ENCODE measurements at places on chromosomes 6 and 20.
A peak's percentile ranks its signal among the peaks of the same experiment; 100 is the strongest.

GRCh38 chr6:170383466-170384035 lies 77.0 kb downstream of the FAM120B start:
- no peak for DNase-seq

- DNase-seq: no peak
Measured at GRCh38 chr6:31004794-31005193, 5.5 kb upstream of the MUC22 start.

GRCh38 chr6:150910561-150910960 lies 45.1 kb downstream of the MTHFD1L start:
- DNase-seq: no peak

- DNase-seq: no peak
Measured at GRCh38 chr6:814378-815347, 121.7 kb upstream of the EXOC2 start.

DNA sequence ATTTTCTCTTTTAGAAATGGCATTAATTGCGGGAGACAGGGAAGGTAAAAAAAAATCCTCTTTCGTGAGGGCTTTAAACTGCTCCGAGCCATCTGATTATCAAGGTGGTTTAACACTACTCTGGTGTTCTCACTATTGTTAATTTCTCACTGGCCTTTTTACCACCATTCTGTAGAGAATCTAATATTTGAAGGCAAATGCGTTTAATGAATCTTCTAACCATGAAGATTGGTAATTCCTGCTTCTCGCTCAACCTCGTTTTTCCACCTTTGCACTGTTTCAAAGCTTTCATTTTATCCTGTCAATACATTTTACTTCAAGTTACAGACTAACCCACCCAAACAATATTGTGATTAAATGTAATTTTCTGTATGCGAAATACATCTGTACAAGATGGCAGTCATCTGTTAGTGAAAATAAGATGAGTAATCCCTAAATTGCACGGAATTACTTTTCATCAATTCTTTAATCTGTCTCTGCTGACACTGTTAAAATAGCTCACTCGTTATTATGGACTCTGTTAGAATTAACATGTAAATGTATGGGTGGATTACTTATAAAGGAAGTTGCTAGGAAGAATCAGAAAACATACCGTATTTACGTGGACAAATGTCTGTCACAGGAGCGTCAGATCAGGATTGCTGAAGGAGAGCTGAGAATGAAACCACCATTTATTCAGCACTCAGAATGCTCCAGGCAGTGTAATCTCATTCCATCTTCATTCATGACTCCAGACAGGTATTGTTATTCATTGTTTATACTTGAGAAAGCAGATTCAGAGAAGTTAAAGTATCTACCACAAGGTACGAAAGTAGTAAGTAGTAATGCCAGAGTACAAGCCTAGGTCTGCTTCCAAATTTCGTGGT lies 1.1 kb upstream of the LCA5 start:
- DNase-seq: no peak

GRCh38 chr20:1392443-1392692 lies 486 bp downstream of the FKBP1A start:
- DNase-seq: no peak

GRCh38 chr6:158086504-158087223 lies 81.4 kb downstream of the SERAC1 start:
- no peak for DNase-seq

GRCh38 chr20:1669304-1669703 lies 11.7 kb upstream of the SIRPG start:
- no peak for DNase-seq

DNA sequence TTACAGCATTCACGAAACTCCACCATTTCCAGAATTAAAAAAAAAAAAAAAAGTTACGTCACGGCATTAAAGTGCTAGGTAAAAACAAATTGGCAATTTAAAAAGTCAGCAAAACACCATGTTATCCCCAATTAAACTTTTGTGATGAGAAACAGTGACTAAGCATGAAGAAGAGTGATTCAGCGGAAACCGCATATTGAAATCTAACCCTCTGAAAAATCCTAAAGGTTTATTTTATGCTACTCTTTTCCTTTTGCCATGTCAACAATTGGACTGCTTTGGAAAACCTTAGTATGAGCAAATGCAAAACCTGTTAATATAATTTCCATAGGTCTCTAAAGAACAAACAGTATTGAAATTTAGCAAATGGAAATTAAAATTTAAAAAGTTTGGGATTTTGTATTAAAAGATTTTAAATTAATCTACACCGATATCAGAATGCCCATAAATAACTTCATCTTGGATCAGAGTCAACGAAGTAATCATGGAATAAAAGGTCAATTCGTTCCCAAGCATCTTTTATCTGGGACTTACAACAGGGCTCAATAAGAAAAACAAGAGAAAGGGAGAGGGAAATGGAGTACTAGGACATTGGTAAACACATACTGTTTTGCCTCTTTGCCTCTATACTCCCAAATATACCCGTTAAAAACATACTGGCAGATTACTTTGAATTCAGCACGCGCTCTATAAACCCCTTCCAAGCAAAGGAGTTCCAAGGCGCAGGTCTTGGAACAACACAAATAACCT lies 1.1 kb downstream of the FBXO30 start:
- DNase-seq: no peak

DNA sequence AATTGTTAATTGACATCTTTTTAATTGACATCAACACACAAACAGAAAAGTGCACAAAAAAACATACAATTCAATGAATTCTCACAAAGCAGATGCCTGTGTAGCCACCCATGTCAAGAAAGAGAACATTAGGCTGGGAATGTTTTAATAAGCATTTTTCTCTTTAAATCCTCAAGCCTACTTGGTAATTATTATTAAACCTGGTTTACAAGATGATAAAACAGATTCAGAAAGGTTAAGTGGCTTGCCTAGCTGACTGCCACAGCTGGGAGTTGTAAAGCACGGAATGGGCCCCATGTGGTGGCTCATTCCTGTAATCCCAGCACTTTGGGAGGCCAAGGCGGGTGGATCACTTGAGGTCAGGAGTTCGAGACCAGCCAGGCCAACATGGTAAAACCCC lies 90.0 kb upstream of the AKAP12 start:
- DNase-seq: no peak

- DNase-seq: no peak
Measured at GRCh38 chr6:16331384-16332174, 93.2 kb downstream of the GMPR start.

DNA sequence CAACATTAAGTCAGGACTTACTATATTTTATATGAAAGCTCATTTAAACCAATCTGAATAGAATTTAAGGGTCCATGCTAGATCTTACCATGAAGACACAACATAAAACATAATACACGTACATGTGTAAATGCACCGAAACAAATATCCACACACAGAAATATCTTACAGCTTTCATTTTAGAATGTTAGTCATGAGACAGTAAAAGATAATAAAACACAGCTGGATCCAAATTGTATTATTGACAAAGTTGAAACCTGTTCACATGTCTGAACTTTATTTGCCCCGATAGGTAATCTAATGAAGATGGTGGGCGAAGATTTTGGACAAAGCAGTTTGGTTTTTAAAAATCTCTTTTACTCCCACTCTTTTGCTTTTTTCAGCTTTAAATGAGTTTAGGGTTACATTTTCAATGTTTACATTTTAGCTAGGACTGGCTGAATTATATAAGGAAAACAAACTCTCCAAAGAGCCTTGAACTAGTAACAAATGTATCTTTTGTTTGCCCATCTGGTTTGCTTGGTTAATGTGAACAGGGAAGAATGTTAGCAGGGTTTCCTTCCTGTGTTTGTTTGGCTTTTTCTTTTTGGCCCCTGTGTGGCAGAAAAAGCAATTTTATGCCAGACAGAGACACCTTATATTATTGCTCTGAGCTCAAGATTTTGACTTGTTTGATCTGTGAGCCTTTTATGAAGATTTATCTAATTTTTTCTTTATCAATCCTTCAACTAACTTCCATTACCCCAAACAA lies 5.1 kb upstream of the TMEM181 start:
- no peak for DNase-seq

DNA sequence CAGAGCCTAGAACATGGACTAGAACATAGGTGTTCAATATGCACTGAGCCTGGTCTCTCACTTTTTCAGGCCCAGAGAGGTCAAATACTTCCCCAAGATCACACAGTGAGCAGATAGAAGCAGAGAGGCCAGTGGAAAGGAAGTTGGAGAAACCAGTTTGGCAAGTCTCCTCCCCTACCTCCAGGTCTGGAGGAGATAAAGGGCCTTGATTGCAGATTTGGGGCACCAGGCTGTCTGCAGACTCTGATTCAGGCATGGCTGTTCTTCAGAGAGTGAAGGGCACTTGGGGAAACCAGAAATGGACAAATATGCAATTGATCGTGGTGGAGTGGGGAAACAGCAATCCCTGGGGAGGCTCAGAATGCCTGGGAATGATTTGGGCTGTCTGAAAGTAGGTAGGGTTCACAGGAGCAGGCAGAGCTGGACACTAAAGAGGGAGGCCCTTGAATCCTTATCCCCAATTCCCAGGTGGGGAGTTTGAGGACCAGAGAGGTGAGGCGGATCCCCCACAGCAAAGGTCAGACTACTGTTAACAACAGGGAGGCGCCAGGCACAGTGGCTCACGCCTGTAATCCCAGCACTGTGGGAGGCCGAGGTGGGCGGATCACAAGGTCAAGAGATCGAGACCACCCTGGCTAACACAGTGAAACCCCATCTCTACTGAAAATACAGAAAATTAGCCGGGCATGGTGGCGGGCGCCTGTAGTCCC lies 2.3 kb downstream of the PEDS1 start:
- no peak for DNase-seq

- DNase-seq: no peak
Measured at GRCh38 chr20:13554076-13554475, 84.7 kb downstream of the TASP1 start.

DNA sequence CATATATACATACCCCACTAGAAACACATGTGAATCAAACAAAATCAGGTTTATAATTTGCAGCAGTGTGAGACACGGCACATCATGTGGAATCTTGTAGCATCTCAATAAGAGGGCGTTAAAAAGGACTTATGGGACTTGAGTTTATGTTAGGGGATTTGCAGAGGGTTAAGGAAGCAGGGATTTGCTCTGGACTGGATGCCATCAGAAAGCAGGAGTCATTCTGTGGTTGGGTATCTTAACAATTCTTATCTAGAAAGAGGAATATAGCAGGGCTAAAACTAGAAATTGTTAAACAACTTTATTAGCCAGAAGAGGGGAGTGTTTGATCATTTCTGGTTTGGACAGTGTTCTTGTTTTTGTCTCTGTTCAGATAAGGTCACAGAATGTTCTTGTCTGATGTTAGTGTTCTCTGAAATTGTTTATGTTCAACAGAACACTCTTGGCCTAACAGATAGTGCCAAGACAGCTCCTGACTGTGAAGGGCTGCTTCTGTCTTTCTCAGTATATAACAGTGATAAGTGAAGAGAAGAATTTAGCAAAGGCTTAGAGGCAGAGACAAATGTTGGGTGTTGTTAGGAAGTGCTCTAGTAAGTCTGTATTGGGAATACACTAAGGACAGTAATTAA lies 39.2 kb downstream of the LIN28B start:
- no peak for DNase-seq

- DNase-seq: peak; percentile 72
Measured at GRCh38 chr20:33853507-33853813, 42.3 kb downstream of the CHMP4B start.

DNA sequence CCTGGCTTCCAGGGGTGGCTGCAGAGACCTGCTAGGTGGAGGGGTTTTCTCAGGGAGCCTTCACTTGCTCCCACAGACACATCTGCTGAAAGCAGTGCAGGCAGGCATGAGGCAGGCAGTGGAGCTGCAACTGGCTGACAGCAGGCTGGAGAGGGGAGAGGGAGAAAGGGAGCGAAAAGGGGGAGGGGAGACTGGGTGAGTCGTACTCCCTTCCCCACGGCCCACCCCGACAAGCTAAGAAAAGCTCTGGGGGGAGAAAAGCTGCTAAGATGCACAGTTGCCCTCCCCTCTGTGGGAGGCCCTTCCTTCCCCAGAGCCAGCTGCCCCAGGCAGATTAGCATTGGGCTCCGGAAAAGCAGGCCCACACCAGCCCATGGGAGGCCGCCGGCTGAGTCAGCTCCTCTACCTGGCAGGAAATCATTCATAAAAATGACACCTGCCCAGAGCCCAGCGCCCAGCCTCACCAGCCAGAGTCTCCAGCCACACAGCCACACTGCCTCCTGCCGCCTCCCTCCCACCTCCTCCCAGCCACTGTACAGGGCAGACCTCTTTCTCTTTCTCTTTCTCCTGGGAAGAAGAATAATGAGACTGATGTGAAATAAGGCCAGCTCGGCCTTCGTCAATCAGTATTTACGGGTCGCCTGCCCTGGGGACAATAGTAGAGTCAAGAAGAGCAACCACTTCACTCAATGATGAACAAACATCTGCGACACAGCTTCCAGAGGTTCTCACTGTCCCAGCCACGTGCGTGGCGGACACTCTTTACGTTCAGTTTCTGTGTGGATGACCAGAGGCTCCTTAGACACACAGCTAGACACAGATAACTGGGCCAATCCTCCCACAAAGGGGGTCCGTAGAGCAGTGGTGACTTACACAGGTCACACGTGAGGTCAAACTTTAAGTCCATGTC lies 7.7 kb upstream of the C20orf203 start:
- DNase-seq: peak; percentile 97
